NCI-H460 (cell line): ENCODE measurements at places on chromosomes 12 and 14. TPM values are rescaled to one million over a fixed set of nuclear protein-coding genes. Genes with fewer than 3 reads are reported as not detected.

- peak; percentile 78 for DNase-seq
Measured at GRCh38 chr14:76917158-76917596, 91.0 kb downstream of the LRRC74A start.

The NAV3 gene
- total RNA-seq: 9.4 and 9.9 TPM in 2 replicates

The TPH2 gene
- total RNA-seq: not detected in 2 replicates

The PLA2G1B gene
- not detected in 2 replicates for total RNA-seq
